Naive B cell (primary cell): ENCODE measurements at places on chromosomes 4 and X.
A peak's percentile ranks its signal among the peaks of the same experiment; 100 is the strongest.

GRCh38 chr4:44720371-44720770 is 6.0 kb downstream of the GNPDA2 start:
- no peak for DNase-seq

- no peak for DNase-seq
Observed at GRCh38 chr4:99642725-99643489, 14.7 kb downstream of the C4orf54 start.

DNA sequence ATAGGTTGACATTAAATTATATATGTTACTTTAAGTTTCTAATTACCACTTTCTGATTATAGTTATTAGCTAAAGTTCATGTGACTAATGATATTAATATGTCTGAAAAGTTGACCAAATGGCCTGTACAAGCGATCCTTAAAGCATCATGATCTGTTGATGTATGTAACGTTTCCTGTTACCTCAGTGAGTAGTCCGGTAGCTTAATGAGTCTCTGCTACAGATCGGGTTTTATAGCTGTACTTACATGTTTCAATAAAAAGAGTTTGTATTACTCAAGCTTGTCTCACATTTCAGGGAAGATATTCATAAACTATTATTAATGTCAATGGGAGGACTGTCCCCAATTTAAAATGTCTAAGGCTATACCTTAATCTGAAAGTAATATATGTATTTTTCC is 246.3 kb downstream of the PPP3CA start:
- no peak for DNase-seq

- no peak for DNase-seq
Observed at GRCh38 chrX:129600981-129601424, 53.8 kb downstream of the APLN start.

DNA sequence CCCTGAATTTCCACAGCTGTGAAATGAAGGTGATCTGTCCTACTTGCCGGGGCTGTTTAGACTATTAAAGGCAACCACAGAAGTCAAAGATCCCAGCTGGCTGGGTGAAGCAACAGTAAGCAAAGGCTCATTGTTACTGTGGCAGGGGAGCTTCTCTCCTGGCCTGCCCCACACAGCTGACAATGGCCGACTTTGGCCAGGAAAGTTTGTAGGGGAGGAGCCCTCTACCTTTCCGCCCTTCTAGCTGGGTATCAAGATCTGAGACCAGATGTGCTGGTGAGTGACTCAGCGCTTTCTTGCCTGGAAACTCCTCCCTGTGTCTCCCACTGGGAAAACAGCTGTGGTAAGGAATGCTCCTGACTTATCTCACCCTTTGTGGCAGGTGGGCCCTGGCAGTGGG is 21.1 kb downstream of the RASSF6 start:
- no peak for DNase-seq

GRCh38 chrX:104168127-104168526 is 1.9 kb downstream of the FAM199X start:
- DNase-seq = no peak

- DNase-seq = no peak
Observed at GRCh38 chr4:121034017-121034416, 38.3 kb downstream of the NDNF start.

- DNase-seq = no peak
Observed at GRCh38 chr4:7089213-7089986, 21.5 kb upstream of the GRPEL1 start.

- peak; percentile 4 for DNase-seq
Observed at GRCh38 chrX:23662853-23663252, 4.4 kb upstream of the PRDX4 start.

DNA sequence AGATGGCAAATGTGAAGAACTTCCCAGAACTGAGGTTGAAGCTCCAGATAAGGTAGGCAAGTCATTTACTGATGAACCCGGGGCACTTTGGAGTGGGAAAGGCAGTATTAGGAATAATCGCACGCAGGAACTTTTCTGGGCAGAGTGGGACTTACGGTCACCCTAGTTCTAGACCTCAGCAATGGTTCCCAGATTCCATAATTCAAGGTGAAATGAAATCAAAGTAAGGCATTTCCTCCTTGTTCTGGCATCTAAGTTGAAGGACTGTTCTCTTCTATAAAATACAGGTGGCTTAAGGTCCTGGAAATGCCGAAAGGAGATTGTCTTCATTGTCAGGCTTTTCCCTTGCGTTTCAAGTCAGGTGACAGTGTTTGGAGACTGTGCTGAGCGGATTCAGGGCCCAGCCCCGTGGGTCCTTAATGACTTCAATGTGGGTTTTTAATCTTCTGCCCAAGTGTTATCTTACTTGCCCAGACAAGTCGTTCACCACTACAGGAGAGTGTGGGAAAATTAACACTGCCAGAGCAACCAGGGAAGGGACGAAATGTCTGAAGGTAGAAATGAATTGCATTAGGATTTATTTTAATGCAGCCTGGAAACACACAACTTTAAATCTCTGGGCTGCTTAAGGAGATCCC is 52.1 kb upstream of the STOX2 start:
- no peak for DNase-seq

DNA sequence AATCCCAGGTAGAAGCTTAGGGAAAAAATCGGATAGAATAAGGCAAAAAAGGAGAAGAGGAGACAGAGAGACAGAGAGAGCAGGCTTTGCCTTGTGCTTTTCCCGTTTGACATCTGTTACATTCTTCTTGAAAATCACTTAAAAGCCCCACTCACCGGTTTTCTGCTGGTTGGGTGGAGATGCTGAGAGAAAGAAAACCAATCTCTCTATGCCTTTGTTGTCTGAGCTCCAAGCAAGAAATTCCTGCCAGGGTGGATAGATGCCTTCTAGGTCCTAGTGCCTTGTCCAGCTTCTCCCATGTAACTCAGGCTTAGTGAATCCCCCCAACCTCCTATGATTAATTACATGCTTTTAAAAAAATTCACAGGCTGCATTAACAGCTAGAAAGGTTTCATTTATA is at the start of gene DCX:
Gene DCX (minus strand): TSS at position 210 of the 400 bp plus-strand sequence. CDS start 1,794 bp downstream, outside the sequence.
- DNase-seq = no peak

DNA sequence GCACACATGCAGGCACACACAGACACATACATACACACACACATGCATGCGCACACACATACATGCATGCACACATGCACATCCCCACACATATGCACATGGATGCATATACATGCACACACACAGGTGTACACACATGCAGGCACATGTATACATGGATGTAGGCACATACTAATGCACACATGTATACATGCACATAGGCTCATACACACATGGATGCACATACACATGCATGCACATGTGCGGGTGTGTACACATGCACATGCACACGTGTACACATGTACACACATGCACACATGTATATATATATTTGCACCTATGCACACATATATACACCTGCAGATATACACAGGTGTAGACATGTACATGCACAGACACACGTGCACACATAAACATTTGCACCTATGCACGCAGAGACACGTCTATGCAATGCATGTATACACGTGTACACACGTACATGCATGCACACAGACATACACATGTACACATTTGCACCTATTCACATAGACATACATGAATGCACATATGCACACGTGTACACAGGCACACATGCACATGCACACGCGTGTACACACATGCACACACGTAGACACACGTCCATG is 4.0 kb downstream of the PLCXD1 start:
- DNase-seq = no peak

DNA sequence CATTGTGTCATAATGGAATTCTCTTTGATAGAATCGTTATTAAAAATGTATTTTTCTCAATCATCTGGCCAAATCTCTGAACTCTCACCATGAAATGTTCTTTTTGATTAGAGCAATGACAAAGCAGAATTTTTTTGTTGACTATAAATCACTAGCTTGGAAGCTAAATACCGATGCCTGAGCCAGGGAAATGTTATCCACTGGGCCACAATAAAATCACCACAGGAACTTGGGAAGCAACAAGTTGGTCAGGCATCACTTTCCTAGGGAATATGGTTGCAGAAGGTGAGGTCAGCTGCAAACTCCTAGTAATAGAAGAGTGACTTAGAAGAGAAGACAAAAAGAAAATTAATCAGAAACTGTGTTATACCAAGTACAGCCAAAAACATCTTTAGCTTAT is 60.6 kb upstream of the CFAP47 start:
- DNase-seq = no peak

DNA sequence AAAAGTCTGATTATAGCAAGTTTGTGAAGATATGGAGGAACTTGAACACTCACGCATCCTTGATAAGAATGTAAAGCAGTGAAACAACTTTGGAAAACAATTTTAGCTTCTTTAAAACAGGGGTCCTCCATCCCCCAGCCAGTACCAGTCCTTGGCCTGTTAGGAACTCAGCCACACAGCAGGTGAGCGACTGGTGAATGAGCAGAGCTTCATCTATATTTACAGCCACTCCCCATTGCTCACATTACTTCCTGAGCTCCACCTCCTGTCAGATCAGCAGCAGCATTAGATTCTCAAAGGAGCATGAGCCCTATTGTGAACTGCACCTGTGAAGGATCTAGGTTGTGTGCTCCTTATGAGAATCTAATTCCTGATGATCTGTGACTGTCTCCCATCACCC is 530.3 kb upstream of the PRKX start:
- DNase-seq = no peak

DNA sequence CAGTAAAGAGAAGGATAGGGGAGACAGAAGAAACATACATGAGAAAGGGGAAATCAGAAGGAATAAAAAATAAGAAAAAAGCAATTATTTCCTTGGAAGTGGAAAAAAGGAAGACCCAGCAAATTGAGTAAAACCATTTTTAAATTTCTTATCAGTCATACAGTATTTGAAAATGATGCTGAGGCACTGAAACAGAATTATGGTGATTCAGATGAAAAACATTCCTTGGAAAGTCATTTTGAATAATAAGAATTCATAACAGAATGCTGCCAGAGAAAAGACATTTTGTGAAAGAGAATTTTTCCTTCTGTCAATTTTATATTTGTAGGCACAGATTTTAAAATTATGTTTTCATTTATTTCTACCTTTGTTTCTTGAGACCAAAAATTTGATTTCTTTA is 895.5 kb upstream of the EPHA5 start:
- no peak for DNase-seq

DNA sequence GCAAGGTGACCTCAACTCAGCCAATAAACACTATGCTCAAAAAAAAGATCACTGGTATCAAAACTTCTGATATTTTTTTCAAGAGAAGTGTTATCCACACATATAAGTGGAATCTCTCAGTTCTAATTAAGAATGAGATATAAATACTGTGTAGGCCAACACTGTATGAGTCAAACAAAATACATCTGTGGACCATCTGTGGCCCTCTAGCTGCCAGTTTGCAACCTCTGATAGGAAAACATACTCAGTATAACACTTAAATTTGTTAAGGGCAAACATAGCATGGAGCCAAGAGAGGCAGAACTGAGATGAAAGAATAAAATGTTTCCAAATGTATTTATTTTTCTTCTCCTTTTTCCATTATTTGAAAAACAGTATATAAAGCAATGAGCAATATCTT is 377.3 kb downstream of the ARAP2 start:
- DNase-seq = no peak

DNA sequence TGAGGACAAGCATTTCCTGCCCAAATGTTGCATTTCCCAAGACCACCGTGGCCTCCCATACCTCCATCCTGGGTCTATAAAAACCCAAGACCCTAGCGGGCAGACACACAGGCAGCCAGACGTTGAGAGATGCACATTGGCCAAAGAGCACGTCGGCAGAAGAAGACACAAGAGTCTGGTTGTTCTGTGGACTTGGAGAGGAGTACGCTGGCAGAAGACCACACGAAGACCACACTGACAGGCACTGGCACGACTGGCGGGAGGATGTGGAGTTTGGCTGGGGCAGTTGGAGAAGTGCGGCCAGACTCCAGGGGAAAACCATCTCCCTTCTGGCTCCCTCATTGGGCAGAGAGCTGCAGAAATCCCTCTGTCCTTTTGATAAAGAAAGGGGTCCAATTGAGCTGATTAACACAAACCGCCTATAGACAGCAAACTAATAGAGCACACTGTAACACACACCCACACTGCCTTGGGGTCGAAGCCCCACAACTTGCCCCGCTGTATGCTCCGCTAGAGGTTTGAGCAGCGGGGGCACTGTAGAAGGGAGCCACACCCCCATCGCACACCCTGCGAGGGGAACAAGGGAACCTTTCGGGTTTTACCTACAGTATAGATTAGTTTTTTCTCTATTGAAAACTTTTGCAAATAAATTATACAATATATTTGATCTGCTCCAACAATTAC is 376.7 kb upstream of the KLHL4 start:
- DNase-seq = no peak

DNA sequence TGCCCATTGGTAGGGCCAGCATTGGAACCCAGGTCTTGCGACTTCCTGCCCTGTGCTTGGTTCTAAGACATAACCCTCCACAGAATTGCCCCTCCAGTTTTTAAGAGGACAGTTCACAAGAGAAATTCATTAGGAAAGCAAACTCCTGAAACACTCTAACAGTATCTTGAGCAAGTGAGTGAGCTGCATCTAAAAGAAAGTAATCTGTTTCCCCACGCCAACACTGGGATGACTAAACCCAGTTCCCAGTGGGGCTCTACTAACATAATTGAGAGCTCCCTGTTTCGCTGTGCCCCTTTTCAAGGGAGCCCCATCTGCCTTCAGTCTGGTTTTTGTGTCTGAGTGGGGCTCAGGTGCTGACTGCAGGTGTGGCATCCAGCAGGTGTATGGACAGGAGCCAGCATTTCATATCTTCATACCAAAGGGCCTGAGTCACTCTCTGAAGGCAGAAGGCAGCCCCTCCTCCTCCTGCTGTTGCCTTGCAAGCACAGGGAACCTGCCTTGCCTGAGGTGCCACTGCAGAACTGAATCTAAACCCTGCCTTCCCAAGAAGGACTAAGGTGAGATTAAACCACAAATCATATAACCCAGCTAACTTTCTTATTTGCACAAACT is 8.0 kb downstream of the AMOT start:
- DNase-seq = no peak

- DNase-seq = no peak
Observed at GRCh38 chrX:136209751-136210150, 41.4 kb downstream of the MAP7D3 start.

- DNase-seq = no peak
Observed at GRCh38 chrX:119226446-119226845, 9.6 kb upstream of the PGRMC1 start.

DNA sequence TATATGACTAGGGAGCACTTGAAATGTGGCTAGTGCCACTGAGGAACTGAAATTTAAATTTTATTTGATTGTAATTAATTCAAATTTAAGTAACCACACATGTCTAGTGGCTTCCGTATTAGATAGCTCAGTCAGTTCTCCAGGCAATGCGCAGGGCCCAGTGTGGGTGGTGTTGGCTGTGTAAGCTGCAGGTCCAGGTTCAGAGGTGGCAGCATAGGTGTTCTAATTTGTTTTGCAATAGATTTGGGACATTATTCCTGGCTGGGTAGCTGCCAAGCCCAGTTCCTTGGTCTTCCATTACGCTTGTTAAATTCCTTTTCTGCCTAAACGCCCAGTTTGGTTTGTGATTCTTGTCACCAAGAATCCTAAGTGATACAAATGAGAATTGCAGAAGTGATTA is 79.5 kb downstream of the FAM184B start:
- DNase-seq = no peak

GRCh38 chr4:105112274-105112673 is 34.4 kb upstream of the TET2 start:
- no peak for DNase-seq

DNA sequence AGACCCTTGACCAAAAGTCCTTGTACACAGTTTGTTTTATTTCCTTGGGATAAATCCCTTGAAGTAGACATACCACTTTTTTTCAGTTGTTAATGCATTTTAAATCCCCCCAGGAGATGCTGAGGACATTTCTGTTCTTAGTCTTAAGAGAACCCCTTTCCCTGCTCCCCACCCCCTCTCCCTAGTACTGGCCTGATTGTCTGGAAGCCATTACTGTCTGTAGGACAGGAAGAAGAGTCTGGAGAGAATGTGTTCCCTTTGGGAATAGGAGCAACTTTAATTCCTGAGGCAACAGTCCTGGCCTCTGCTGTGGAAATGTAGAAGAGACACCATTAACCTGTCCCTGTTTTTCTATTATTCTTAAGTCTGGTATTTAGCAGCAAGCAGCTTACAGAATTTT is 52.3 kb upstream of the TMEM131L start:
- no peak for DNase-seq
